ENCODE measurements at places on chromosomes 16 and 17.

GRCh38 chr17:50213026-50214022 is 11.9 kb upstream of the COL1A1 start:
- no peak for DNase-seq

DNA sequence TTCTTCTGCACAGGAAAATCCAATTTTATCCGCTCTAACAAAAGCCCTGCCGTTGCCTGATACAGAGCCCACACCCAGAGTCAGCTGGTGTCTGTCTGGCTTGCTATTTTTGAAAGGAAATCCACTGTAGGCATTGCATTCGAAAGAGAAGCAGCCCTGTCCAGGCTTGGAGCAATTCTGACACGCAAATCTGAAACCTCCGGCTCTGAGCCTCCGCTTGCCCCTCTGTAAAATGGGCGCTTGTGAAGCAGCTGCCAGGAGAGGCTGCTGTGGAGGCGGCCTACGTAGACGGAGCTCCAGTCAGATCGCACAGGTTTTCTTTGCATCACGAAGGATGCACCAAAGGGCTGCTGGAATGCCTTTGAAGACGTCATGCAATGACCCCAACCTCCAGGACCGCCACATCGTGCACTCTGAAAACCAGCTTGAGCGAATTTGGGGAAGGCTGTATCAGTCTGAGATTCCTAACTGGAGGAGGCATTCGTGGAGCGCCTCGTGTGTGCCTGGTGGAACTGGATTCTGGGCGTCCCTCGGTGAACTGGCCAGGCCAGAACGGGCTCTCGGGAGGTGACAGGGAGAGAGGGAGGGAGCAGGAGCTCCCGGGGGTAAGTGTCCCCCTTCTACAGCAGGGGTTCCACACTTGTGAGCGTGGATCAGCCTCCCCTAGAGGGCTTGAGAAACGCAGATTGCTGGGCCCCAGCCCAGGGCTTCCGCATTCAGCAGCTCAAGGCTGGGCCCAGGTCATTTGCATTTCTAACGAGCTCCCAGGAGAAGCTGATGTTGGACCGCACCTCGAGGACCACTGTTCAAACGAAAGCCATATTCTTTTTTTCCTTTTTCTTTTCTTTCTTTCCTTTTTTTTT is 215.5 kb downstream of the MRTFB start:
- no peak for DNase-seq

GRCh38 chr16:50071075-50071671 is 5.4 kb downstream of the HEATR3 start:
- no peak for DNase-seq

GRCh38 chr16:19517424-19518089 is 4.3 kb downstream of the GDE1 start:
- no peak for DNase-seq

DNA sequence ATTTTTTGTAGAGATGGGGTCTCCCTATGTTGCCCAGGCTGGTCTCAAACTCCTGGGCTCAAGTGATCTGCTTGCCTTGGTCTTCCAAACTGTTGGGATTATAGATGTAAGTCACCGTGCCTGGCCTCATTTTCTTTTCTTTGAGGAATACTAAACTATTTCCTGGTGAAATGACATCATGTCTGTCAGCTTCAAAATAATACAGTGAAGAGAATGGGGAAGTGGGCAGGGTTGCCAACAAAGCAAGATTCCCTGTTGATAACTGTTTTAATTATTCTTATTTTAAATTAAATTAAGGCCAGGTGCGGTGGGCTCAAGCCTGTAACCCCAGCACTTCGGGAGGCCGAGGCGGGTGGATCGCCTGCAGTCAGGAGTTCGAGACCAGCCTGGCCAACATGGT is 21.1 kb downstream of the PIPOX start:
- DNase-seq: no peak

DNA sequence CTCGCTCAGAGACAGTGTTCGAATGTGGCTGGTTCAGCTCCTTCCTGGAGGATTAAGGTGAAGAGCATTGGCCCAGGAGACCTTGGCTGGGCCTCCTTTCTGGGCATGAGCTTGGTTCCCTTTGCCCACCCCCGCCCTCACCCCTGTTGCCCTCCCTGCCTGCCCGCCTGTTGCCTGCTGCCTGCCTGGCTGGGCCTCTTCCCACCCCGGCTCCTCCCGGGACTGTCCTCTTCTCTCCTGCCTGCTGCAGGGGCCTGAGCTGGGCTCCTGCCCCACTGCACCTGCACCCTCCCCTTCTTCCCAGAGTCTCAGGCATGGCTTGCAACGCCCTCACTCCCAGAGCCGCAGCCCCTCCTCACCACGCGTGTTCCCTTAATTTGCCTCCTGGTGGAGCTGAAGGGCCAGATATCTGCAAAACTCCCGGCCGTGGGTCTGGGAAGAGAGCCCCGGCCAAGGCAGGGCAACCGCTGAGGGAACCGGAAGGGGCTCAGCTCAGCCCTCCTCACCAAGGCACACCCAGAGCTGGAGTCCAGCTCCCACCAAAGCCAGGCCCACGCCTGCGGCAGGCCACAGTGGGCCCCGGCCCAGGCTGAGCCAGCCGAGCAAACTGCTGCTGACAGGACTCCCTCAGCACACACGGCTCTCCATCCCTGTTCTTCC is 31.2 kb downstream of the MNT start:
- no peak for DNase-seq

DNA sequence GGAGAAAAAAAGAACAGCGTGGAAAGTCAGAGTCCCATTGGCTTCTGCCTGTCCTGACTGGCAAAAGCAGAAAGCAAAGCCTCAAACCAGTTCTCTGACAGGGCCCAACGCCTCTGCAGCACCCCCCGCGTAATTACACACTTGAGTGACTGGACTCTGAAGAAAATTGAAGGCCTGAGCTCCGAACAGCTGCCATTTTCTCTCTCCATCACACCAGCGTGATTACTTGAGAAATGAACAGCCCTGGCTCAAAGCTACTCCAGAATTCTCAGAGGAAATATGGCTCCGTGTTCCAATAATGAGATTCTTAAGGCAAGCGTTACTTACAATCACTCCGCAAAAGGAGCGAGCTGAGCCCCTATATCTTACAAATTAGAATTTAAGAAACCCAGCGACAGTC is 142.7 kb upstream of the C17orf78 start:
- DNase-seq: no peak
